ENCODE measurements at places on chromosomes 2 and 18.
A peak's percentile ranks its signal among the peaks of the same experiment; 100 is the strongest.

DNA sequence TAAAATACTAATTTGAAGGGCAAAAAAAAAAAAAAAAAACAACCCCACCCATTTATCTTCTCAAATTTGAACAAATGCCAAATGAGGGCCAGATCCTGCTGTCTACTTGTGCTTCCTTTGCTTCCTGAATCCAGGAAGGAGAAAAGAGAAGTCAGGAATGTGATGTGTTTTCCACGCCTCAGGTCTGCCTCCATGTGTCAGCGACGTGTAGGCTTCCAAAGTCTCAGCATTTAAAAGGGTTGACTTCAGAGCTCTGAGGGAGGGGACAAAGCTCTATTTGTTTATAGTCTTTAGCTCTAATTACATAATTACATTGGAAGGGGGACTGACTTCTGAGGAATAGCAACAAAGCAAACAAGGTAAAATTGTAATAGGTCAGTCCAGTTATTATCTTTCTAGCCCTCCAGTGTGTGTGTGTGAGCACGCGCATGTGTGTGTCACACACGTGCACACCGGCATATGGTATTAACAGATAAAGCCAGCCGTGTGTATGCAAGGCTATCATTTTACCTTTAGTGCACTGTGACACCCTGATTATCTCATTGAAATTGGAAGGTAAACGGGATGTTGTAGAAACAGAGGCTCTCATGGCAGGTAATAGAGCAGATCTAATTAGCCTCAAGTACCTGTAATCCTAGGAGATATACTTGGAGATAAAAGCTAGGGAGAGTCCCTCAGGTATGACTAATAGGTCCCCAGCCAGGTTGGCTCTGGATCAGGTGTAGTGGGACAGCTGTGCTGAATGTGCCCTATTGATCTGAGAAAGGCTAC lies 911.4 kb upstream of the ZEB2 start:
- DNase-seq: no peak

DNA sequence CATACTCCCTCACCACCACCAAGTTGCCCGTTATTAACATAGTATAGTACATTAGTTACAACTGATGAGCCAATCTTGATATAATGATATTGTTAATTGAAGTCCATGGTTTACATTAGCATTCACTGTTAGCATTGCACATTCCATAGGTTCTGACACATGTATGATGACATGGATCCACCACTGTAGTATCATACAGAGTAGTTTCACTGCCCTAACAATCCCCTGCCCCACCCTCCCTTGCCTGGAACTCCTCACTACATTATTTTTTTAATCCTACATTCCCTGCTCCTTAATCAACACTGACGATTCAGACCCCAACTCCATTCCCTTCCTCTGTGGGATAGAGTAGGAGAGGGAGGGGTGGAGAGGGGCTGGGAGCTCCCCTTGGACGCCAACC lies 20.2 kb upstream of the ST3GAL5 start:
- DNase-seq: no peak

- DNase-seq: no peak
Observed at GRCh38 chr2:12935222-12935621, 218.5 kb downstream of the TRIB2 start.

- DNase-seq: peak; percentile 34
Observed at GRCh38 chr2:25420820-25421237, 79.1 kb upstream of the DNMT3A start.

GRCh38 chr2:37984589-37984988 lies 59.5 kb downstream of the RMDN2 start:
- DNase-seq: no peak

GRCh38 chr2:68917034-68917718 lies 35.5 kb downstream of the GKN2 start:
- DNase-seq: no peak

- DNase-seq: no peak
Observed at GRCh38 chr2:20667151-20667530, 197 bp downstream of the GDF7 start.

DNA sequence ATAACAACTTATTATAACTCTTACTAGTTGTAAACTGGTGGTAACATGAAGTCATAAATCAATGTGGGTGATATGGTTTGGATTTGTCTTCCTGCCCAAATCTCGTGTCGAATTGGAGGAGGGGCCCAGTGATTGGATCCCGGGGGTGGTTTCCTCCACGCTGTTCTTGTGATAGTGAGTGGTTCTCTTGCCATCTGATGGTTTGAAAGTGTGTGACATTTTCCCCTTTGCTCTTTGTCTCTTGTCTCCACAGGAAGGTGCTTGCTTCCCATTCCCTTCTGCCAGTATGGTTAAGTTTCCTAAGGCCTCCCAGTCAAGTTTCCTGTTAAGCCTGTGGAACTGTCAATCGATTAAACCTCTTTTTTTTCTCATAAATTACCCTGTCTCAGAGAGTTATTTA lies 321.6 kb downstream of the DSEL start:
- no peak for DNase-seq

DNA sequence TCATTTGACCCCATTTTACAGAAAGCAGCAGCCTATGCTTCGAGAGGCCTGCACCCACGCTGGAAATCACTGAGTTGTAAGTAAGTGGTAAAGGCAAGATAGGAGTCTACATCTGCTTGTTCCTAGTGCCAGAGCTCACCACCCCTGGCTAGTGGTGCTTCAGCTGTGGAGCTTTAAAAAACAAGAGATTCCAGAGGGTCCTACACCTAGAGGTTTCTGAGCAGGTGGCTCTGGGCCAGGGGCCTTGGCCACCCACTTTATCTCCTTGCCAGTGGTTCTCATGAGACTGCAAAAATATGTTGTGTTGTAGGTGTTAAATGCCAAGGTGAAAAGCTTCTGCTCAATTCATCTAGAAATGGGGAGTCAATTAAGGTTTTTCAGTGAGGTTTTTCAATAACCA lies 60.0 kb upstream of the SERTAD2 start:
- DNase-seq: no peak

DNA sequence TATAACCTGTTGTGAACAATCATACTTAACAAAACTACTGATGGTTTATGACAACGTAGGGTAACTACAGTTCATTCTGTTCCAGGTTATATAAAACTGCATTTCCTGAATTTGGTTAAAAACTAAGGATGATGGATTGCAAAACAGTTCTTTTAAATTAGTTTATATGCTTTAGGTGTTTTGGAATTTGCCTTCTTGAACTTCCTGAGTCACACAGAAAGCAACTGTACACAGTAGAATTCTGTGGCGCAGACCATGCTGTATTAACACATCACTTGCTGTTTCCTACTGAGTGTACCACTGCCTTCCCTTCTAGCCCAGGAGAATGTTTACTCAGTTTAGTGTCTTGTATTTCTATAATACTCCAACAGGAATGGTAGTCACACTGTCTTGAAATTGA lies 19.4 kb downstream of the ITGB1BP1 start:
- no peak for DNase-seq

Data from CD4-positive, alpha-beta T cell treated with Interferon gamma for 1 hour (primary cell).